ENCODE measurements at places on chromosomes 2 and 18.
A peak's percentile ranks its signal among the peaks of the same experiment; 100 is the strongest.

- peaks cover 24% of the 10 kb centered on the region for H3K4me1 ChIP-seq
- no peak overlapping the region for H3K27ac ChIP-seq
- peaks cover 3% of the 10 kb centered on the region for H3K36me3 ChIP-seq
- H3K4me3 ChIP-seq: no peak overlapping the region
- H3K27me3 ChIP-seq: peaks cover 7% of the 10 kb centered on the region
Observed at GRCh38 chr18:79573921-79574491, 105.6 kb upstream of the CTDP1 start.

GRCh38 chr2:178761759-178762371 lies 45.4 kb downstream of the TTN start:
- H3K4me1 ChIP-seq: peaks cover 11% of the 10 kb centered on the region
- H3K4me3 ChIP-seq: no peak overlapping the region
- DNase-seq: peak; percentile 27
- no peaks in the 10 kb centered on the region for H3K27me3 ChIP-seq
- H3K27ac ChIP-seq: no peak overlapping the region
- H3K36me3 ChIP-seq: no peaks in the 10 kb centered on the region

DNA sequence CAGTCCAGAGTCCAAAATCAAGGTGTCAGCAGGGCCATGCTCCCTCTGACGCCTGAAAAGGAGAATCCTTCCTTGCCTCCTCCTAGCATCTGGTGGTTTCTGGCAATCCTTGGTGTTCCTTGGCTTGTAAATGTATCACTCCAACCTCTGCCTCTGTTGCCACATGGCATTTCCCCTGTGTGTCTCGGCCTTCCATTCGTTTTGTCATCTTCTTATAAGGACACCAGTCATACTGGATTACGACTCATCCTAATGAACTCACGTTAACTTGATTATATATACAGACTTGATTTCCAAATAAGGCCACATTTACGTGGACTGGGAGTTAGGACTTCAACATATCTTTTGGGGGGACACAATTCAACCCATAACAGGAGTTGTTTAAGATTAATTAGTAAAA lies 15.8 kb downstream of the PMAIP1 start:
- peaks cover 32% of the 10 kb centered on the region for H3K4me1 ChIP-seq
- no peaks in the 10 kb centered on the region for H3K36me3 ChIP-seq
- H3K4me3 ChIP-seq: no peak overlapping the region
- H3K27ac ChIP-seq: no peak overlapping the region
- H3K27me3 ChIP-seq: peaks cover 6% of the 10 kb centered on the region

GRCh38 chr18:47550611-47551010 lies 299.2 kb upstream of the SKOR2 start:
- no peak overlapping the region for H3K27ac ChIP-seq
- DNase-seq: no peak
- no peaks in the 10 kb centered on the region for H3K36me3 ChIP-seq
- H3K4me3 ChIP-seq: no peak overlapping the region
- peaks cover 15% of the 10 kb centered on the region for H3K27me3 ChIP-seq
- no peaks in the 10 kb centered on the region for H3K4me1 ChIP-seq

DNA sequence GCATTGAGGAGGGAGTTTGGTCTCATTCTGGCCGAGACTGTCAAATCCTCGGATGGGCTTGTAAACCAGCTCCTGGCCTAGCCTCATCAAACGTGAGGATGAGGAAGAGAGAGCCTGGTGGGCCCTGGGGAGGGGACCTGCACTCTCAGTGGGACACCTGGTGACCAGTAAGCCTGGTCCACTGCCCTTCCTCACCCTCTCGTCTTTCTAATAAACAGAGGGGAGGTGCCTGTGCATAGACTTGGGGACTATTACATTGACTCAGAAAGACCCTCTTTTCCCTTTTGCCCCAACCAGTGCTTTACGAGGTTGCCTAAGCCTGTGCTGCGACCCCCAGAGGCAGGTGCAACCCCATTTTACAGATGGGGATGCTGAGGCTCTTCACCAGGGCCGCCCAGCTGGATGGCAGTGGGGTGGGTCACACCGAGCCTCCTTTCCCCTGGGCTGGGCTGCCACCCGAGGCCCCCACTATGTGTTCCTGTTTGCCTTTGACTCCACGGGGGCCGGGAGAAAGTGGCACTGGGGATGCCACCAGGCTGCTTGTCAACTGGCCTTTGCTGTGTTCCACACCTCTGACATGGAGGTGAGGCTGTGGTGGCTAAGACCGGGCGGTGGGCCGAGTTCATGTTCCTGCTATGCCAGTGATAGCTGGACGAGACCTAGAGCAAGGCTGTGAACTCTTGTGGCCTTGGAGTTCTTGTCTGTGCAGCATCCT lies 85.9 kb downstream of the GLI2 start:
- H3K27ac ChIP-seq: no peak overlapping the region
- H3K36me3 ChIP-seq: no peaks in the 10 kb centered on the region
- no peak for DNase-seq
- no peaks in the 10 kb centered on the region for H3K27me3 ChIP-seq
- no peaks in the 10 kb centered on the region for H3K4me1 ChIP-seq

DNA sequence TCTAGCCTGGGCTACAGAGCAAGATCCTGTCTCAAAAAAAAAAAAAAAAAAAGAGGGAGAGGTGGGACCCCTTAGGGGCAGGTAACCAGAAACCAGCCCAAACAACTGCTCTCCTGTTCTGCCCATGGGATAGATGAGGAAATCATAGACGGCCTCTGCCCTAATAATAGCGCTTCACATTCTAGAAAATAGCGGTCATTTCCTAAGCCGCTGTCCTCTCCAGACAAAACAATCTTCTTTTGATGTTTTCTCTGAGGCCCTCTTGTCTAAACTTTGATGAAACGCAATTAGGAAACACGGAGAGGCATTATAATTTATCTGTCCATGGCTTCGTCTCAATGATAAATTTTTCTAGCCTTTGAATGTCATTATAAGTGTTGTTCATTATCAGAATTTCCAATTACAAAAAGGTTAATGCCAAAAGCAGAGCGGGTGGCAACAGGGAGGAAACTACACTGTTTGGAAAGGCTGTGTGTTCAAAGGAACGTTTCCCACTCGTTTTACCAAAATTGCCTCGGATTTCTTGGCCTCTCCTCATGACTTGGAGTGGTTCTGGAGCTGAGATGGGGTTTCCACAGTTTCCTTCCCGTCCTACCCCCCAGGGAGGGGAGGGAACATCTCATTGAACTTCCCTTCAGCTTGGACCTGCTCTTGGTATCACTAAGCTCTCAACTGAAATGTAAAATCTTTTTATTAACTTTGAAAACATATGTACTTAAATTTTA lies 151.6 kb upstream of the ZNF236 start:
- no peak overlapping the region for H3K4me3 ChIP-seq
- no peak for DNase-seq
- H3K4me1 ChIP-seq: no peaks in the 10 kb centered on the region

DNA sequence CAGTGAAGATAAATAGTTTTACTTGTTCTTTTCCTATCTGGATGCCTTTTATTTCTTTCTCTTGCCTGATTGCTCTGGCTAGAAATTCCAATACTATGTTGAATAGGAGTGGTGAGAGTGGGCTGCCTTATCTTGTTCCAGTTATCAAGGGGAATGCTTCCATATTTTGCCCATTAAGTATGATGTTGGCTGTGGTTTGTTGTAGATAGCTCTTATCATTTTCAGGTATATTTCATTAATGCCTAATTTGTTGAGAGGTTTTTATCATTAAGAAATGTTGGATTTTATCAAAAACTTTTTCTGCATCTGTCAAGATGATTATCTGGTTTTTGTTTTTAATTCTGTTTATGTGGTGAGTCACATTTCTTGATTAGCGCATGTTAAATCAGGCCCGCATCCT lies 655.8 kb downstream of the NUP35 start:
- H3K4me3 ChIP-seq: no peak overlapping the region
- no peak for DNase-seq
- H3K27me3 ChIP-seq: no peaks in the 10 kb centered on the region
- no peak overlapping the region for H3K27ac ChIP-seq

DNA sequence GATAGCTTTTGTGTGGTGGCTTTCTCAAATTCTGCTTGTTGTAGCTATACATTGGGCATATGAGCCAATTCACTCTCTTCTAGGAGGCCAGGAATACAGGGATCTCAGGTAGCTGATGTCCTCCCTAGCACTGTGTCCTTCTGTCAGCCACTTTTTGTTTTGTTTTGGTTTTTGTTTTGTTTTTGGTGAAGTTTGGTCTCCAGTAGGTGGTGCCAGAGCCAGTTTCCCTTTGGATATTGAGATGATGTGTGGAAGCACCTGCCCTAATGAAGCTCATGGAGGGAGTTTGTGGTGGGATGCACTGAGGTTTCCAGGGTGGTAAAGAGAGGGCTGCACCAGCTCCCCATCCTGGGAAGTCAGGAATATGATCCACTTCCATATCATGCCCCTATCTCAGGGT lies 100.5 kb upstream of the VWC2L start:
- no peak for DNase-seq
- H3K27me3 ChIP-seq: no peaks in the 10 kb centered on the region
- no peaks in the 10 kb centered on the region for H3K4me1 ChIP-seq

GRCh38 chr2:71700658-71701397 lies 247.5 kb downstream of the DYSF start:
- no peak overlapping the region for H3K4me3 ChIP-seq
- no peak for DNase-seq
- no peaks in the 10 kb centered on the region for H3K27me3 ChIP-seq
- no peaks in the 10 kb centered on the region for H3K4me1 ChIP-seq
- no peaks in the 10 kb centered on the region for H3K36me3 ChIP-seq

DNA sequence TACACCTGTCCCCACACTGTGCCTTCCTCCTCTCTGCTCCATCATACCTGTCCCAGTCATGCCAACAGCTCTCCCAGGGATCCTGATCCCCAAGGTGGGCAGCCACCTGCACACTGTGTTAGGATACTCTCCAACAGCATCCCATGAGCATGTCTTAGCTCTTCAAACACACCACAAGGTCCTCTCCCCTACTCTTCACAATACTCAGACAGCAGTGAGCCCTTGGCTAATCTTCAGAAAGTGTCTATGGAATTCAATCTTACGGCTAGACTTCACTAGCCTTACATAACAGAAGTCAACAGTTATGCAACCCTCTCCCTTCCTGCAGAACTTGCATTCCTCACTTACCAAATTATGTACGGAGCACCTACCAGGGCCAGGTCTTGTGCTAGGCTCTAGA lies 79.9 kb downstream of the MYO5B start:
- DNase-seq: no peak
- H3K27ac ChIP-seq: no peak overlapping the region
- H3K27me3 ChIP-seq: peaks cover 39% of the 10 kb centered on the region
- H3K4me3 ChIP-seq: no peak overlapping the region
- H3K36me3 ChIP-seq: no peaks in the 10 kb centered on the region
- no peaks in the 10 kb centered on the region for H3K4me1 ChIP-seq

GRCh38 chr2:165469417-165469816 lies at the start of gene CSRNP3:
CSRNP3 (plus strand) TSS chr2:165469698; CDS start chr2:165595066, 125,368 bp downstream.
- no peaks in the 10 kb centered on the region for H3K27me3 ChIP-seq
- H3K36me3 ChIP-seq: no peaks in the 10 kb centered on the region
- no peaks in the 10 kb centered on the region for H3K4me1 ChIP-seq
- no peak for DNase-seq
- H3K27ac ChIP-seq: no peak within 1 kb of the TSS
- no peak within 1 kb of the TSS for H3K4me3 ChIP-seq

- H3K27me3 ChIP-seq: peaks cover 11% of the 10 kb centered on the region
- H3K27ac ChIP-seq: peak overlapping the region; percentile 85
- H3K4me3 ChIP-seq: peak overlapping the region; percentile 71
- no peaks in the 10 kb centered on the region for H3K36me3 ChIP-seq
Observed at GRCh38 chr18:41906528-41907146, 48.4 kb upstream of the PIK3C3 start.

DNA sequence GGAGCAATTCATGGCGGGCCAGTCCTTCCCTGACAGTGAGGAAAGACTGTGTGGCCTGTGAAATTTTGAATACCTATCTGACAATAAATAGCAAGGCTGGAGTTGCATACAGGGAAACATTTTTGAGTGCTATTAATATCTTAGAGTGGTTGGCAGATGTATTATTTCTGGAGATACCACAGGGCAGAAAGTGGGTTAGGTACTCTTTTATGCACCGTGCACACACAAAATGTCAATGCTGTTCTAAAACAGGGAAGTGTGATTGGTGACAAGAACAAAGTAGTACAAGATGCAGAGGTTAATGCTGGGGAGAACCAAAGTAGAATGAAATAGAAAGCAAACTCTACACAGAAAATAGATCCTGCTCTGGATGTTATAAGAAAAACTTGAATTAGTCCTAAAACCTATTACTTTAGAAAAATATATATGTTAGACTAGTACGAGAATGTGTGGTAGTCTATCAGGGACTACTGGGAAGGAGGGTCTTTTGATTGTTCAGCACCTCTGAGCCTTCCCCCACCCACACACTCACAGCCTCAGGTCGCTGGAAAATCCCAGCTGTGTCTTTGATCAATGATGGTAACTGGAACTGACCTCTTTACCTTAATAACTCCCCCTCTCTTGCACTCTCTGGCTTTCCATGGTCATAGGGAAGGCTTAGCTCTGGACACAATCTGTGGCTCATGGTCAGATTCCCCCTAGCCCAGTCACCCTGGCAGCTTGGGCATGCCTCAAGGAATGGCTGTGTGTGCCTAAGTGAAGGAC lies 58.2 kb downstream of the SERPINB8 start:
- no peaks in the 10 kb centered on the region for H3K4me1 ChIP-seq
- peaks cover 12% of the 10 kb centered on the region for H3K27me3 ChIP-seq
- no peak overlapping the region for H3K27ac ChIP-seq
- no peak overlapping the region for H3K4me3 ChIP-seq

DNA sequence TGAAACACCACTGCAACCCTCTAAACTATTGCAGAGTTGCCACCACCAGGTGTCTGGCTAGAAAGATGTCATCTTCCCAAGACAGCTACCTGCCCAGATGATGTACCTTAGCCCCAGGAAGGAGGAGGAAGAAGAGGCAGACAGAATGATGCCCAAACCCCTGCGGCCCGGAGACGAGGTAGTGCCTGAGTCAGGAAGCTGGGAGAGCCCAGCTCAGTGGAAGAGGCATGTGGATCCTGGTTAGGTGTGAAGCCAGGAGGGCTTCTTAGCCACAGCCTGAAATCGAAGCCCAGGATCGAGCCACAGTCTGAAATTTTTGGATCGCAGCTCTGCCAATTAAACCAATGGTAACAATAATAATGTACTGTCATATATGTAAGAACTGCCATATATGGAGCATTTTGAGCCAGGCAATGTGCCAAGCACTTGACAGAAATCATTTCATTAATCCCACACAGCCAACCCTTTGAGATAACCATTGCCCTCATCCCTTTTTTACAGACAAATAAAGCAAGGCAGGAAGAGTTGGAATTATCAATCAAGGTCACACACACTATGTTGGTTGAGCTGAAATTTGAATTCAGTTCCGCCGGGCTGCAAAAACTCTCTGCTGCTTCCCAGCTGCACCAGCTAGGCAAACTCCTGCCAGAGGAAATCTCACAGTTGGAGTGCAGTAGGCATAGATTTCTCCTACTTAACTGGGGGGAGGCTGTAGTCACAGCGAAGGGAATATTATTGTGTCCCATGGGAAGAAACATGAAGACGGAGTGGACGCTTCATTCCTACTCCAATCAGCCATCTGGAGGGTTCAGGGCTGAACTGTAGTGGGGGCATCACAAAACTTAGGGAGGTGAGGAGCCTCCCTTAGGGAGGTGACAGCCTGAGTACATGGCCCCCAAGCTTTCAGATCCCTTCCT lies 19.4 kb upstream of the CYP1B1 start:
- no peak for DNase-seq
- no peak overlapping the region for H3K27ac ChIP-seq
- peaks cover 82% of the 10 kb centered on the region for H3K27me3 ChIP-seq
- H3K36me3 ChIP-seq: no peaks in the 10 kb centered on the region
- H3K4me3 ChIP-seq: no peak overlapping the region
- H3K4me1 ChIP-seq: peaks cover 63% of the 10 kb centered on the region

All from activated T-cell treated with anti-CD3 and anti-CD28 coated beads, Interleukin-2, amount 50 U/mL, for 72 hours (primary cell).